NCI-H524 treated with DMSO at 0.1 percent for 48 hours (cell line): ENCODE measurements at places on chromosomes 16 and 17.
A peak's percentile ranks its signal among the peaks of the same experiment; 100 is the strongest.

GRCh38 chr17:59811209-59811608, 81.5 kb downstream of the TUBD1 start:
- no peak for DNase-seq

- no peak for DNase-seq
Measured at GRCh38 chr17:49338883-49339282, 23.2 kb downstream of the ZNF652 start.

DNA sequence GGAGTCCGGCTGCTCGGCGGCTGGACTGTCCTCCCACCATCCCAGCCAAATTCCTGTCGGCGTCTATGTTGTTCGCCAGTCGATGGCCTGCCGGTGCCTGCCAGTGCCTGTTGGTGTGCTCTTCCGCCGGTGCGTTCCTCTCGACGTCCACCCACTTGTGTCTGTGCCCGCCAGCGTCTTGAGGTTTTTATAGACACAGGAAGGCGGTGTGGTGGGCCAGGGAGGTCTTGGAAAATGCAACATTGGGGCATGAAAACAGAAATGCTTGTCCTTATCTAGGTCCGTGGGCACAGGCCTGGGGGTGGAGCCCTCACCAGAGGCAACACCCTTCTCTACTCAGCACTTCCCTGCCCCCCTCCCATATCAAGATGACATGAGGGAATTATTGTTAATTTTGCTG, 167.8 kb downstream of the IRF8 start:
- no peak for DNase-seq

DNA sequence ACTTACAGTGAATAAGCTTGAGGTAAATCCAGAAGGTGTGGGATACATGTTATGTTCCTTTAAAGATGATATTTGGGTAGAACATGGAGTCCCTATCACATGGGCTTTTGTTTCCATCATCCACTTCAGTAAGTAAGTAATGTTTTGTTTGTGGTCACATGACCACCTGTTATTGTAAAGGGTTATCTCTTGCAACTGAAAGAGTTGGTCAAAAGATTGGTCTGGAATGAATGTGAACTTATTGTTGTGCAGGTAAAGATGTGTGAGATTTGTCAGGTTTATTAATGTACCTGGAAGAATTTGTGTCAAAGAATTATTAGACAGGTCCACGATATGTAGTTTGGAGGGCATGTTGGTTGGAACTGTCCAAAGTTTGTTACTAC, 1.6 kb downstream of the OMG start:
- no peak for DNase-seq

GRCh38 chr17:34154961-34155730, 99.9 kb upstream of the CCL2 start:
- no peak for DNase-seq

- no peak for DNase-seq
Measured at GRCh38 chr16:25692351-25692741, 587 bp downstream of the HS3ST4 start.

- DNase-seq = peak; percentile 98
Measured at GRCh38 chr17:70563281-70563820, 394.0 kb downstream of the KCNJ2 start.

- DNase-seq = no peak
Measured at GRCh38 chr17:63222655-63223054, 223.5 kb downstream of the CYB561 start.

DNA sequence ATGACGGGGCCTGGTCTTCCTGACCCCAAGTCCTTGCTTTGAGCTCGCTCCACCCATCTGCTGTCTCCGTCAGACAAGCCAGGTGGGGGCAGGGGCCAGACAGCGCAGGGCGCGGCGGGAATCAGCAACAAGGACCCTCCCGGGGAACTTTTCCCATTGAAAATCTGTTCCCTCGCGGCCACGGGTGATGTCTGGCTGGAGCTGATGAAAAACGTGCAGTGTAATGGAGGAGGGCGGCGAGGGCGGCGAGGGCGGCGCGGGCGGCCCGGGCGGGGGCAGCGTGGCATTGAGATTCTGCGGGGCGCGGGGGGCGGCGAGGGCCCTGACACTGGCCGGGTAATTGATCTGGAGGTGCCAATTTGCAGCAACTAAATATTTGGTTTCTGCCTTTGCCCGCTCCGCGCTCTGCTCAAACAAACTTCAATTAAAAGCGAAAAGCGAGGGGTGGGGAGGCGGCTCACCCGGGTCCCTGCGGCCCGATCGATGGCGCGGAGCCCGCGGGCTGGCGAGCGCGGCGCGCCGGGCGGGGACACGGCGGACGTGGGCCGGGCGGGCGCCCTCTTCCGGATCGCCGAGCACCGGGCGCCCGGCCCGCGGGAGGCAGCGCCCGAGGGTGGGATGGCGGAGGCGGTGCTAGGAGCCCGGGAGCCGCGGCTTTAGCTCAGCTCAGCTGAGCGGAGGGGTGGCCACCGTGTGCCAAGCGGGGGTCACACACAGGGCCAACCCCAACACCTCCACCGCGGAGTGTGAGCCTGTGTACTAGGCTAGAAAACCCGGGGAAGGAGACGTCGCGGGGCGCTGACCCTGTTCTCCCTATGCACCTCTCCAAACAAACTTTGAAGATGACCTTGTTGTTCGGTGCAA, 32.4 kb downstream of the DCAKD start:
- no peak for DNase-seq

DNA sequence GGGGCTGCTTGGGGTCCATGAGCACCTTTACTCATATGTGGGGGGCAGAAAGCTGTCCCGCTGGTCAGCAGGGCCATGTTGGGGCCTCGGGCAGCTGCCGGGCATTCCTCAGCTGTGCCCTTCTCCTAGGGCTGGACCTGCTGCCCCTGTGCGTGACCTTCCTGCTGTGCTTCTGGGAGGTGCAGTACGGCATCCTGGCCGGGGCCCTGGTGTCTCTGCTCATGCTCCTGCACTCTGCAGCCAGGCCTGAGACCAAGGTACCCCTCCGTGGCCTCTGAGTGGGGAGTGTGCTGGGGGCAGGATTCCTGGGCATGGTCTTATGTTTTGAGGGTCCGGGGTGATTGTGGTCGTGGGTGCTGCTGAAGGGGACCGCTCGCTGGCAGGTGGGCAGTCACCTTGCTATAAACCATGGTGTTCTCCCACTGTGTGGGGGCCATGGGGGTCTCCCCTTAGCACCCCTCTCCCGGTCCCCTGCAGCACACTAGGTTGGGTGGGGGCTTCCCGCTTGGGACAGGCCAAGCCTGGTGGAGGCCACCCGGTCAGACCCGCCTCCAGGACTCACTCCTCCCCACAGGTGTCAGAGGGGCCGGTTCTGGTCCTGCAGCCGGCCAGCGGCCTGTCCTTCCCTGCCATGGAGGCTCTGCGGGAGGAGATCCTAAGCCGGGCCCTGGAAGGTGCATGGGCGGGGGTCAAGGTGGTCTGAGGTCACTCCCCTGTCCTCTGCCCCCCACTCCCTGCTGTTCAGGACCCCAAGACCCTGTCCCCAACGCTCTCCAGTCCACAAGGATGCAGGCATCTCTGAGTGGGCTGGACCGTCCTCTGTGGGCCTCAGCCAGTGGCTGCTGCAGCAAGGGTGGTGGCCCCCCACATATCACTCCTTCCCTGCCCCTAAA, 12.4 kb upstream of the RNF213 start:
- DNase-seq = no peak
